ENCODE measurements at places on chromosomes 1 and 21. TPM values are rescaled to one million over a fixed set of nuclear protein-coding genes. Genes with fewer than 3 reads are reported as not detected.

GRCh38 chr1:8352886-8353785, 35.2 kb downstream of the SLC45A1 start:
- no peak for DNase-seq

DNA sequence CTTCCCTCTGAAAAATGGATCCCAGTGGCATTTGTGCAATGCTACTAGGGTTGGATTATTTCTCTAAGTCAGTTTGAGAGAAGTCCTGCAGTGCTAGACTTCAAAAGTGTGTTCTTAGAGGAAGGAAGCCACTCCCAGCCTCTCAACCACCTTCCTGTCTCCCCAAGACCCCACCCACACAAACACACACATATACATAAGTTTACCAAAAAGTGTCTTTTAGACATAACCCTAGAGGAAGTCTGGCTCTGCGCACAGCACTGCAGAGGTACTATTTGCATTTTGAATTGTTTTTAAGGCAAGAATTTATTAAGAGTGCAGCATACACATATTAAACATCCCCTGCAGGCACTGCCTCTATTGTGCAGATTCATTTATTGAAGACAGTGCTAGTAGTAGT, 127.3 kb downstream of the HHIPL2 start:
- DNase-seq = no peak

- no peak for DNase-seq
Observed at GRCh38 chr1:115609021-115609420, 32.7 kb upstream of the VANGL1 start.

GRCh38 chr1:27603309-27603680, 649 bp downstream of the AHDC1 start:
- peak; percentile 76 for DNase-seq

DNA sequence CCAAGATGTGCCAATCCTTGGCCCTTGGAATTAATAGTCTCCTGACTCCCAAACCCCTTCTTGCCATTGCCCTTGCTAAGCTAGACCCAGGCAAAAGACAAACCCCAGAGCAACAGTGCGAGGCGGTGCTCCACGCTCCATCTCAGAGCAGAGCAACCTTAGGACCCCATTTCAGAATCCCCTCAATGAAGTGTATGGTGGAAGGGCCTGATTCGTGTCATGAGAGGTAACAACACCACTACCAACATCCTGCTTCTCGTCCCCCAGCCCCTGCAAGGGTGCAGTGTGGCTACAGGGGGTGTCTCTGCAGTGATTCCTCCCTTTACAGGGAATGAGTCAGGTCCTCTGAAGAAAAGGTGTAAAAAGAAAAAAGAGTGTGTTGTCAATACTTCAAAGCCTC, 103.9 kb upstream of the IRF2BP2 start:
- no peak for DNase-seq

- DNase-seq = no peak
Observed at GRCh38 chr1:39490596-39491145, 765 bp upstream of the BMP8A start.

- DNase-seq = no peak
Observed at GRCh38 chr1:94864821-94865220, 44.7 kb downstream of the SLC44A3 start.

- DNase-seq = no peak
Observed at GRCh38 chr1:34199927-34200326, 23.2 kb downstream of the C1orf94 start.

DNA sequence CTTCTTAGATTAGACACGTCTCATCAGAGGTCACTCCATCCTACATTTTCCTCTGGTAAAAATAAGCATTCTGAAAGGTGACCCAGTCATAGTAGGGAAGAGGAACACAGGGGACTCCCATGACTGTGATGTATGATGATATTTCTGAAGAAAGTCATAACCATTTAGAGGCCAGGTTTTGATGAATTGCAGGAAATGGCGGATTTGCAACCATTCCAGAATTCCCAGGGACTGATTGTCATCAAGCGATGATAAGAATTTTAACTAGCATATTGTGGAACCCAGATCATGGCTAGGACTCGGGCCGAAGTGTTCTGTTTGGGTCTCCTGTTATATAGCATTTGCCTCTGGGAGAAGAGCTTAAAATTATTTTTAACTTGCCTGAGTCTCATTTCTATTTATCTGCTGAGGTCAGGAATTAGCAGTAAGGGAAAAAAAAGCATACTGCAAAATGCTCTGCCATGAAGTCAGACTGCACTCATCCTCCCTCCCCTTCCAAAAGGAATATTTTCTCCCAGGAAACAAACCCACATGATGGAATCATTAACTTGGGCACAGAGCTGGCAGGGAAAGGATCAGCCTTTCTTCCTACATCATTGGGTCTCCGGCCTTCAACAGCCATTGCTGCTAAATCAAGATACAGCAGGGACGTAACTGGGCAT, 286.7 kb downstream of the HLX start:
- no peak for DNase-seq

DNA sequence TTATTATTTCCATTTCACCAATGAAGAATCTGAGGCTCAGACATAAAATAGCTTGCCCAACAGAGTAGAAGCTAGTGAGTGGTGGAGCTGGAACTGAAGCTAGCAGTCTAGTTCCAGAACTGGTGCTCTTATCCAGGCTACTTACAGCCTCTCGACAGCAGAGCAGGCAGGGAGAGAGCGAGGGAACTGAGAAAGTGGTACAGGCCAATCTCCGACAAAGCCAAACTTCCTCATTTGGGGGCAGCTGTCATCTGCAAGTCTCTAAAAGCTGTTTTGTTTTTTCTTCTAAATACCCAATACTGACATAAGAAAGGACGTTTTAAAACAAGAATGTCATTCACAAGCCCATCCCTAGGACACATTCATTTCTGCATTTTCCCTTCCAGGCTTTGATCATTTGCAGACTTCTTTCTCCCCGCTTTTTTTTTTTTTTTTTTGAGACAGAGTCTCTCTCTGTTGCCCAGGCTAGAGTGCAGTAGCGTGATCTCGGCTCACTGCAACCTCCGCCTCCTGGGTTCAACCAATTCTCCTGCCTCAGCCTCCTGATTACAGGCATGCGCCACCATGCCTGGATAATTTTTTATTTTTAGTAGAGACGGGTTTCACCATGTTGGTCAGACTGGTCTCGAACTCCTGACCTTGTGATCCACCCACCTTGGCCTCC, 20.0 kb downstream of the YIPF1 start:
- peak; percentile 91 for DNase-seq

- DNase-seq = peak; percentile 93
Observed at GRCh38 chr1:7770997-7771822, at the start of gene VAMP3. TSS of gene VAMP3 (plus strand) at chr1:7771296. CDS start at chr1:7771384, 88 bp downstream.

- DNase-seq = no peak
Observed at GRCh38 chr1:110617589-110617988, 11.4 kb upstream of the KCNA2 start.

DNA sequence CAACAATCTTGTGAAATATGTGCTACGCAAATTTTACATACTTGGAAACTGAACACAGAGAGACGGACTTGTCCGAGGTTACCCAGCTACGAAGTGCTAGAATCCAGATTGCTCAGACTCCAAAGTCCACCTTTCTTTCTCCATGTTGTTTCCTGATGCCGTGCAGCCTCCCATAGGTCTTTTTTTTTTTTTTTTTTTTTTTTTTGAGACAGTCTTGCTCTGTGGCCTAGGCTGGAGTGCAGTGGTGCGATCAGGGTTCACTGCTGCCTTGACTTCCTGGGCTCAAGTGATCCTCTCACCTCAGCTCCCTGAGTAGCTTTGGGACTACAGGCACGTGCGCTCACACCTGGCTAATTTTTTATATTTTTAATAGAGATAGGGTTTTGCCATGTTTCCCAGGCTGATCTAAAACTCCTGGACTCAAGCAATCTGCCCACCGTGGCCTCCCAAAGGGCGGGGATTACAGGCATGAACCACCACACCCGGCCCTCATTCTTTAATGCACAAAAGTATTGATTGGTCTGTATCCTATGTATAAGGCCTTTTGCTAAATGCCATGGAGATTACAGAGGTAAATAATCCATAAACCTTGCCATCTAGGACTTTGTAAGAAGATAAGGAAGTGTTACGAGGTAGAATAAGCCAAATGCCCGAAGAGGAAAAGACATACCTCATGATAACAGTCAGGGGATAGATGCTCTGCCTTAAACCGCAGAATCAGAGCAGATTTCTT, 92.8 kb downstream of the C1orf21 start:
- no peak for DNase-seq

GRCh38 chr1:62385923-62386322, 50.9 kb upstream of the USP1 start:
- no peak for DNase-seq

DNA sequence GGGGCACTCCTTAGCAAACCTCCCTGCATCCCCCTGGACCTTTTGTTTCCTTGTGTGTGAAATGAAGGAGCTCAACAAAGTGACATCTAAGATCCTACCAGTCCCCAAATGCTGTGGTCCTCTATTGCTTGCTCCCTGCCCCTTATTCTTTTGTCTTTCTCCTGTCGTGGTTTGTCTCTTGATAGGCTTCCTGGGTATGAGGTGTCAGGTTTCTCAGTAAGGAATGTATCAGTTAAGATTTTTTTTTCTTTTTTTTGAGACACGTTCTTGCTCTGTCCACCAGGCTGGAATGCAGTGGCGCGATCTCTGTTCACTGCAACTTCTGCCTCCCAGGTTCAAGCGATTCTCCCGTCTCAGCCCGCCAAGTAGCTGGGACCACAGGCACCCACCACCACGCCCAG, 16.8 kb downstream of the CNIH3 start:
- no peak for DNase-seq

DNA sequence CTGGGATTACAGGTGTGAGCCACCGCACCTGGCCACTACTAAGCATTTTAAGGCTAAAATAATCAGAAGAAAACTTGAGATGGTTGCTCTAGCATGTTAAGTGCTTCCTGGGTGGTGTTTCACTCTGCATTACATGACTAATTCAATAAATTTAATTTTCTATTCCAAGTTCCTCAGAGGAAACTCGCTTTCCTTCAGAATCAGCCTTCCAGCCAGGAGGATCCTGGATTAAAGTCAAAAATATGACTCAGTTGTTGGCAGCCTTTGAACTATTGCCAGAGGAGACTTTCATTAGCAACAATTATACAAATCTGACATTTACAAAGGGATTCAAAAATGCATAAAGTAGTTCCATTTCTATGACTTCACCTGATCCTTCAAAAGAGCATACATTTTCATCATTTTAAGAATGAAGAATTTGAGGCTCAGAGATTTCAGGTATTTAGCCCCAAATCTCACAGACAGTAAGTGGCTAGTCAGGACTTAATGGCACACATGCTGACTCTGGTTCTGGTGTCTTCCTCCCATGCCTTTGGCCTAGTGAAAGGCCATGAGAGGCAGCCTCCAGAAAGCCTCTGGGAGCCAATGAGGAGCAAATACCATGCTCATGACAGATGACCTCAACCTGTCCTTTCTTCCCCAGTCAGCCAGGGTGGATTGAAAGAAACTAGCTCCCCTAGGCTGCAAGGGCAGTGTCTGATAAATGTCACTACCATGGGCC, 115.7 kb downstream of the MAP3K21 start:
- DNase-seq = no peak

- DNase-seq = no peak
Observed at GRCh38 chr1:217021400-217021799, 298.2 kb upstream of the ESRRG start.

GRCh38 chr21:46172863-46173528, 11.3 kb downstream of the SPATC1L start:
- DNase-seq = no peak

Gene PADI1
- total RNA-seq = not detected

Gene S100PBP
- total RNA-seq = 30.8 TPM

Gene CELA2A
- not detected for total RNA-seq

Gene TLCD4
- total RNA-seq = not detected

Gene OR2T2
- total RNA-seq = not detected

Gene ZBTB37
- total RNA-seq = 15.8 TPM

Gene KCND3
- total RNA-seq = not detected

Gene SLAMF9
- total RNA-seq = not detected

Gene SLC5A9
- not detected for total RNA-seq

Gene C8A
- not detected for total RNA-seq

Gene CHIT1
- 0.89 TPM for total RNA-seq

Gene SPRR2B
- not detected for total RNA-seq
